ENCODE measurements at places on chromosomes 7 and 10.

- no peaks in the 10 kb centered on the region for H3K4me1 ChIP-seq
- no peaks in the 10 kb centered on the region for H3K36me3 ChIP-seq
- no peak overlapping the region for H3K4me3 ChIP-seq
- H3K27ac ChIP-seq: no peak overlapping the region
- H3K27me3 ChIP-seq: no peaks in the 10 kb centered on the region
Measured at GRCh38 chr10:44325596-44326307, 59.1 kb downstream of the CXCL12 start.

- no peaks in the 10 kb centered on the region for H3K27me3 ChIP-seq
- H3K4me3 ChIP-seq: no peak overlapping the region
- H3K27ac ChIP-seq: no peak overlapping the region
- no peak for DNase-seq
- H3K4me1 ChIP-seq: no peaks in the 10 kb centered on the region
Measured at GRCh38 chr10:15748126-15748525, 28.4 kb upstream of the ITGA8 start.

DNA sequence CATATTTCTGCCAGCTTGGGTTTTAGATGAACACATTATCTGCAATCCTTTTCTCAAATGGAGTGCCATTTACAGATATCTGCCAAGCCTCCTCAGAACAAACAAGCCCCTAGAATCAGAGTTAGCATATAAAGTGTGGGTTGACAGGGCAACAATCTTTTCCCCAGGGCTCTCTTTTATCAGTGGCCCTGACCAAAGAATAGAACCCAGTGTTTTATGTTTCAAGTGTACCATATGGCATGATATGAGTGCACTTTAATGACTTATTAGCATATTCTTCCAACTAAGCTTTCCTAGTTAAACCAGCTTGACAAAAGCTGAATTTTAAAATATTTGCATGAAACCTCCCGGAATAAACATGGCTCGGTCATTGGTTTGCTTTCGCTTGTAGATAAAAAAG is 57.3 kb downstream of the EVX1 start:
- H3K27ac ChIP-seq: no peak overlapping the region
- no peaks in the 10 kb centered on the region for H3K27me3 ChIP-seq
- no peak for DNase-seq
- no peaks in the 10 kb centered on the region for H3K36me3 ChIP-seq
- H3K4me1 ChIP-seq: no peaks in the 10 kb centered on the region

- H3K27ac ChIP-seq: no peak overlapping the region
- peaks cover 5% of the 10 kb centered on the region for H3K4me1 ChIP-seq
- H3K36me3 ChIP-seq: no peaks in the 10 kb centered on the region
- no peaks in the 10 kb centered on the region for H3K27me3 ChIP-seq
- no peak overlapping the region for H3K4me3 ChIP-seq
Measured at GRCh38 chr10:89389254-89389653, 3.2 kb upstream of the IFIT1 start.

DNA sequence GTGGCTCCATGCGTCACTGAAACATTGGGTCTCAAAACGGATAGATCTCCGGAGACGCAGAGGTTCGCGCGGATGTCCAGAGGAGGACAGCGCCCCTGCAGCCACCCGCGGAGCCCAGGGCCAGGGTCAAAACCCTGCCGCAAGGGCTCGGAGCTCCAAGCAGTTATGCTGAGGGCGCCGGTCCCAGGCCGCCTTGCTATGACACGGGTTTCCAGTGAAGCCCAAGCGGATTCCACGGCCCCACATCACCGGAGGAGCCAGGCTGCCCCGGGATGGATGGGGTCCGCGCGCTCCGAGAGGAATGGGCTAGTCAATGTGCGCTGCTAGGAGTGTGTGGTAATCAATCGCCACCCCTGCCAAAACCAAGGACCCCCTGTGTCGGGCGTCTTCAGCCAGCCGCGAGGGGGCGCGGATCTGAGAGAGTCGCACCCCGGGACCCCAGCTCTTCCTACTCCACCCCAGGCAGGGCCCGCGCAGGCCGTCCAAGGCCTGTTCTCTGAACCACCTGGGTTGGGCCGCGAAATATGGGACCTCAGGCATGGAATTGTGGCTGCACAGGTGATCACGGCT is 5.6 kb upstream of the EMX2 start:
- DNase-seq: no peak
- no peak overlapping the region for H3K4me3 ChIP-seq
- H3K27me3 ChIP-seq: no peaks in the 10 kb centered on the region

GRCh38 chr10:36888925-36889573 is 236.3 kb upstream of the ANKRD30A start:
- H3K4me1 ChIP-seq: no peaks in the 10 kb centered on the region
- H3K36me3 ChIP-seq: no peaks in the 10 kb centered on the region
- no peak overlapping the region for H3K4me3 ChIP-seq
- H3K27ac ChIP-seq: no peak overlapping the region

DNA sequence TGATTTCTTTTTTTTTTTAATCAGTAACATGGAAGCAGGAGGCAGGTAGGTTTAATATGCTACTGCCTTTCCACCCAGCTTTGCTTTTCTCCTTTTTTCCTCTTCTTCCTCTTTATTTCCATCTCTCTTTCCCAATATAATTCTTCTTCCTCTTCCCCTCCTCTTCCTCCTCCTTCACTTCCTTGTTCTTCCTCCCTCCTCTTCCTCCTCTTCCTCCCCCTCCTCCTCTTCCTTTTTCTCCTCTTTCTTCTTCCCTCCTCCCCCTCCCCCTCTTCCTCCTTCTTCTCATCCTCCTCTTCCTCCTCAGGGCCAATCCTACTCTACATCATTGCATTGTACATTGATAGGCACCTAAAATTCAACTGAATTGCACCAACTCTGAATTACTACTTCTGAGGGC is 11.4 kb downstream of the ZNF503 start:
- H3K36me3 ChIP-seq: no peaks in the 10 kb centered on the region
- DNase-seq: no peak
- H3K27ac ChIP-seq: no peak overlapping the region
- no peaks in the 10 kb centered on the region for H3K4me1 ChIP-seq
- no peak overlapping the region for H3K4me3 ChIP-seq
- H3K27me3 ChIP-seq: no peaks in the 10 kb centered on the region

GRCh38 chr7:81210137-81211064 is 291.6 kb upstream of the SEMA3C start:
- H3K4me1 ChIP-seq: no peaks in the 10 kb centered on the region
- no peaks in the 10 kb centered on the region for H3K27me3 ChIP-seq
- H3K27ac ChIP-seq: no peak overlapping the region
- no peak for DNase-seq

DNA sequence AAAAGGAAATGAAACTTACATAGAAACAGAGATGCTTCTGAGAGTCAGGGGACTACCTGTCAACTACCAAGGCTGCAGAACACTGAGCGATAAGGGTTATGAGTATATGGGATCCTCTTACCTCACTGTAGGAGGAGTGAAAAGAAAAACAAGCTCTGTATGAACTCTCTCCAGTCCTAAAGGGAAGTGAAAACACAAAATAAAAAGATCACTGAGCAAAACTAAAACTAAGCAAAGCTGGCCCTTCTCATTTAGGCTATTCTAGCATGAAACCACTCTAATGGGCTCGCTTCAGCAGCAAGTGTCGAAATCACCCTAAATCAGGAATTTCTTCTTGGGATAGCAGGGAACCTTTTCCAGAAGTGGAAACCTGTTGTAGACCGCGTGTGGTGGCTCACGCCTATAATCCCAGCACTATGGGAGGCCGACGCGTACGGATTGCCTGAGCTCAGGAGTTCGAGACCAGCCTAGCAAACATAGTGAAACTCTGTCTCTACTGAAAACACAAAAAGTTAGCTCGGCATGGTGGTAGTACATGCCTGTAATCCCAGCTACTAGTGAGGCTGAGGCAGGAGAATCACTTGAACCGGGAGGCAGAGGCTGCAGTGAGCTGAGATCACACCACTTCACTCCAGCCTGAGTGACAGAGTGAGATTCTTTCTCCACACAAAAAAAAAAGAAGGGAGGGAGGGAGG is 27.0 kb downstream of the DCLRE1C start:
- H3K27me3 ChIP-seq: no peaks in the 10 kb centered on the region
- H3K4me3 ChIP-seq: no peak overlapping the region
- no peak overlapping the region for H3K27ac ChIP-seq
- DNase-seq: no peak

DNA sequence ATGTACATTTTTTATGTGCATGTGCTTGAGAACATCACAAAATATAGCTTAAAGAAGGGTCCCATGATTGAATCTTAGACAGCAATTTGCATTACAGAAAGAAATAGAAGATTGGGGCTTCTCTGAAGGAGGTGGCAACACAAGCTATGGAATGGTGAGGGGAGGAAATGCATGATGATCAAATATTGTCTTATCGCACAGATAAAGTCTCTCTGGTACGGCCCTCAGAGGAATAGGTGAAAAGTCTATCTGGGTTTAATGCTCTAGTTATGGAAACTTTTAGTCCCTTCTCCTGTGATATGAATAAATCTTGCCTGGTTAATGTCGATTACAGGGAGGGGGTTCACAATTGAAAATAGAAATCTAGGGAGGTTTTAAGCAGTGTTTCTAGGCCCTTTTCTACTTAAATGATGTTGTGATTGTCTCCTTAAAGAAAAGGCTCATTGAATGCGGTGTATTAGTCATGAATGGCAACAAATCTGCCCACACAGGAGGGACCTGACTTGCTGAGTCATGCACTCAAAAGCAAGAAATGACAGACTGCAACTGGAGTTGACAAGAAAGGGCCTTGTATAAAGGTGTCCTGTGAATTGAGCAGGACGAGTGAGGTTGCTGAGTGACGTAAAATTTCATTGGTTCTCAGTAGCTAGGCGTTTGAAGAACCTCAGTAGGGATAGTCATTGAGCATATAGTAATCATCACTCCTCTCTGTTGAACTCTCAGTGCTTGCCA is 133.4 kb upstream of the CSTF2T start:
- H3K27ac ChIP-seq: no peak overlapping the region
- H3K27me3 ChIP-seq: no peaks in the 10 kb centered on the region
- H3K4me3 ChIP-seq: no peak overlapping the region
- H3K4me1 ChIP-seq: no peaks in the 10 kb centered on the region
- DNase-seq: no peak
- no peaks in the 10 kb centered on the region for H3K36me3 ChIP-seq

GRCh38 chr10:132458586-132459300 is 61.7 kb downstream of the PWWP2B start:
- peaks cover 8% of the 10 kb centered on the region for H3K4me1 ChIP-seq
- no peak overlapping the region for H3K4me3 ChIP-seq
- H3K27me3 ChIP-seq: no peaks in the 10 kb centered on the region
- DNase-seq: peak; percentile 68

DNA sequence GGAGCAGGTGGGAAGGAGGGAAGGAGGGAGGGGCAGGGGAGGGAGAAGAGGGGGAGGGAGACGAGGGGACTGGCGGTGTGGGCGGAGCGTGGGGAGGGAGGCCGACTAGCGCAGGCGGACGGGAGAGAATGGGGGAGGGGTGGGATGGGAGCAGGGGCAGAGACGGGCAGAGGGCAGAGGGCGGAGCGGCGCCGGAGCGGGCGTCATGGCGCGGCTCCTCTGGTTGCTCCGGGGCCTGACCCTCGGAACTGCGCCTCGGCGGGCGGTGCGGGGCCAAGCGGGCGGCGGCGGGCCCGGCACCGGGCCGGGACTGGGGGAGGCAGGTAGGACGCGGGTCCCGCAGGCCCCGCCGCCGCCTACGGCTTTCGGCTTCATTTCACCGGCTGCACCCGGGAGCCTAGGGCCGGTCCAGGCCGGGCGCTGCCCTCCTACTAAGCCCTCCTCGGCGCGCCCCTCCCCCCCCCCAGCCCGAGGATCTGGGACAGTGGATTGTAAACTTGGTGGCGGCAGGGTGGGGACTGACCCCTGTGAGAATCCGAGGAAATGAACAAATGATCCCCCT is at the start of gene MSRB2:
MSRB2 (plus strand) TSS at position 176 of the 562 bp plus-strand sequence; CDS start at position 206, 30 bp downstream.
- peak; percentile 96 for DNase-seq
- no peaks in the 10 kb centered on the region for H3K36me3 ChIP-seq
- peak within 1 kb of the TSS; percentile 74 for H3K4me3 ChIP-seq
- no peaks in the 10 kb centered on the region for H3K4me1 ChIP-seq
- H3K27ac ChIP-seq: peak within 1 kb of the TSS; percentile 99

- DNase-seq: no peak
- H3K27ac ChIP-seq: no peak overlapping the region
- H3K4me3 ChIP-seq: no peak overlapping the region
- H3K27me3 ChIP-seq: no peaks in the 10 kb centered on the region
Measured at GRCh38 chr7:107392830-107393229, 77.0 kb upstream of the GPR22 start.

DNA sequence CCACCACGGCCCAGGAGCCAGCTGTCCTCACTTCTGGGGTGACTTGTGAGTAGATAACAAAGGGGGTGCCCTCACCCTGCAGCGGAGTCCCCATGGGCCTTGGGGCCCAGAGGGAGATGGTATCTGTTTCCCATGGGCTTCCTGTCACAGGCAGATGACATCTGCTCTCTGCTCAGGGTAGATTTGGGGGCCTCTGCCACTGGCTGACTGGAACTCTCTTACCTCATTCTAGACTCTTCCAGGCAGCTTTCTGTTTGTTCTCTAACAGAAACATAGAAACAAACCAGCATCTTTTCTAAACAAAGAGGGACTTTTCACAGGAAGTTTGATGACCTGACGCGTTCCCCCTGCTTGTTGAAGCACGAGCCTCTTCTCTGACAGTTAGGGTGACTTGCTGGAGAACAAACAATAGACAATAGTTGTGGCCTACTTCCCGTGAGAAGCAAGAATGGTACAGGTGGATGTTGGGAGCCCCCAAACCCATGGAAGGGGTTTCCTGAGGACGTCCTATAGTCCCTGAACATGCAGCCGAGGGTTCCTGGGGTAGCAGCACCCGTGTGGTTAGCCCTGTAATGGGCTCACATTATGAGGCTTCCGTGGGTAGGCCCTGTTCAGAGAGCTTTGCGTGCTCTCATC is 61.6 kb downstream of the GRK5 start:
- H3K27ac ChIP-seq: peak overlapping the region; percentile 75
- H3K27me3 ChIP-seq: no peaks in the 10 kb centered on the region
- DNase-seq: no peak
- H3K4me3 ChIP-seq: no peak overlapping the region
- peaks cover 8% of the 10 kb centered on the region for H3K4me1 ChIP-seq

- H3K27ac ChIP-seq: no peak overlapping the region
- no peaks in the 10 kb centered on the region for H3K27me3 ChIP-seq
- no peak for DNase-seq
- H3K4me1 ChIP-seq: peaks cover 12% of the 10 kb centered on the region
Measured at GRCh38 chr10:104250371-104250770, 4.3 kb upstream of the GSTO1 start.

DNA sequence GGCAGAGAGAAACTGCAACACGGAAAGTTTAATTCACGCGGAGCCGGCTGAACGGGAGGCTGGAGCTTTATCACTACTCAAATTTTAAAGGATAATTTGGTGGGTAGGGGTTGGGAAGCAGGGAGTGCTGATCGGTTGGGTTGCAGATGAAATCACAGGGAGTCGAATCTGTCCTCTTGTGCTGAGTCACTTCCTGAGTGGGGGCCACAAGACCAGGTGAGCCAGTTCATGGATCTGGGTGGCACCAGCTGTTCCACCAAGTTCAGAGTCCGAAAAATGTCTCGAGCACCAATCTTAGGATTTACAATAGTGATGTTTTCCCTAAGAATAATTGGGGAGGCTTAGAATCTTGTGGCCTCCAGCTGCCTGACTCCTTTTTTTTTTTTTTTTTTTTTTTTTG is 3.6 kb upstream of the PRAP1 start:
- no peaks in the 10 kb centered on the region for H3K36me3 ChIP-seq
- H3K4me1 ChIP-seq: no peaks in the 10 kb centered on the region
- H3K4me3 ChIP-seq: peak overlapping the region; percentile 23
- DNase-seq: peak; percentile 73
- peak overlapping the region; percentile 41 for H3K27ac ChIP-seq

GRCh38 chr10:122078965-122079795 is 90.2 kb downstream of the TACC2 start:
- H3K4me1 ChIP-seq: no peaks in the 10 kb centered on the region
- H3K36me3 ChIP-seq: no peaks in the 10 kb centered on the region
- H3K27me3 ChIP-seq: no peaks in the 10 kb centered on the region

GRCh38 chr7:13852281-13852968 is 137.0 kb downstream of the ETV1 start:
- H3K27ac ChIP-seq: no peak overlapping the region
- H3K36me3 ChIP-seq: no peaks in the 10 kb centered on the region
- no peaks in the 10 kb centered on the region for H3K27me3 ChIP-seq

Measured in Peyer's patch (tissue), 4 donors.